ENCODE measurements at places on chromosomes 4 and X. TPM values are rescaled to one million over a fixed set of nuclear protein-coding genes. Genes with fewer than 3 reads are reported as not detected.

- DNase-seq = no peak
Observed at GRCh38 chrX:262381-262909, 18.7 kb upstream of the PLCXD1 start.

DNA sequence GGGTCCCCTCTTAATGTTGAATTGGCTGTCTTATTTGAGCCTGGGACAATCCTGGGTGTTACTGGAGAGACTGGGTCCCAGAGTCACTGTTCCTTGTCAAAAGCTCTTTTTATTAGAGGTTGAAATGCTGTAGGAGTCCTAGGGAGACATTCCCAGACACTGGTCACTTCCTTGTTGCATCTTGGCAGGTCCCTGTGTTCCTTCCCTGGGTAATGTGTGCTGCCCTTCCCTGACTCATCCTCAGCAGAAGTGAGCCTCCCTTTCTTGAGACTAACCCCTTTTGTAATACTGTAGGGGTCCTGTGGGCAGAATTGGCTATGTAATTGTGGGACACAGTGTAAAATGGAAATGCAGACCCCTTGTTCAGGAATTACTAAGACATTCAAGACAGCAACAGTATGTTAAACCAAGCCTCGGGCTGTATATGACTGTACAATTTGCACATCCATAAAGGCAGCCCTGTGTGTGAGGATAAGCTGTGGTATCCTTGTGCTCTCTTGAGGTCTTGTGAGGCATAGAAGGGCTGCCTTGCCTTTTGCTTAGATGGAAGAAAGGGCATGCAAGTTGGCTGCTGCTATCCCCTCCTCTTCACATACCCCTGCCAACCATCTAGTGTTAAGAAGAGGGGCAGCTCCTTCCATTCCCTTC is 53.5 kb downstream of the DCLK2 start:
- no peak for DNase-seq

DNA sequence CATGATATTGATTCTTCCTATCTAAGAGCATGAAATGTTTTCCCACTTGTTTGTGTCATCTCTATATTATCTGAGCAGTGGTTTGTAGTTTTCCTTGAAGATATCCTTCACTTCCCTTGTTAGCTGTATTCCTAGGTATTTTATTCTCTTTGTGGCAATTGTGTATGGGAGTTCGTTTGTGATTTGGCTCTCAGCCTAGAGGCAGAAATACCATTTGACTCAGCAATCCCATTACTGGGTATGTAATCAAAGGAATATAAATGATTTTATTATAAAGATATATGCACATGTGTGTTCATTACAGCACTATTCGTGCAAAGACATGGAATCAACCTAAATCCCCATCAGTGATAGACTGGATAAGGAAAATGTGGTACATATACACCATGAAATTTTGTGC is 172.7 kb upstream of the IL15 start:
- no peak for DNase-seq

DNA sequence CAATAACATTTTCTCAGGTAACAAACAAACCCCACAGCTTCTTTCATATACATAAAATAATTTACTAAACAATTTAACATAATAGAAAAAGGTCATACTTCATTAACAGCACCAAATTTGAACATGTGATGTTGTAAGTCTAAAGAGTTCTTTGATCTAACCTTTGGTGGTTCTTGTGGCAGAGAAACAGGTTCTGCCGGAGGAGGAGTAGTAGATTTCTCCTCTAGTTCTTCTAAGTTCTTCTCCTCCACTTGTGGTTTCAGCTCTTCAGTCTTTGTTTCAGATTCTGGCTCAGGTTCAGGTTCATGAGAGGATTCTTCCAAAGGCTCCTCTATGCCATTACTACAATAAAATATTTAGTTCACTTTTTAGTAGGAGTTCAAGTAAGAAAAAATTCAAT is 18.3 kb downstream of the G3BP2 start:
- no peak for DNase-seq

GRCh38 chr4:116603096-116603495 is 482.3 kb downstream of the TRAM1L1 start:
- no peak for DNase-seq

DNA sequence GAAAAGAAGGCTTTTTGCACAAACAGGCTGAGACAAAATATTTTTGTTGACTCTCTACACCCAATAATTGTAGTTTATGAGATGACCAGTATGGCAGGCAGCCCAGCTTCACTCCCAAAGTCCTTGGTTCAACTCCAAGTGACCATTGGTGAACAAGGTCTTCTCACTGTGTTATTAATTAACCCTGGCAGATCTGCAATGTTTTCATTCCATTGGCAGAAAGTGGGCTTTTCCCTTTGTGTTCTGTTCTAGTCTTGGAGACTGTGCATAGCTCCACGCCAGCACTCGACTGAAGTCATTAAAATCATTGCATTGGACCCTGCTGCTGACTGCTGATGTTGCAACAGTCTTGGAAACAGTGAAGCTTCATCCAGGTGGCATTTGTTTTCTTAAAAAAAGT is 277.3 kb upstream of the HAND2 start:
- DNase-seq = no peak

- no peak for DNase-seq
Observed at GRCh38 chr4:174856926-174857800, 28.1 kb upstream of the GLRA3 start.

GRCh38 chr4:76569225-76569624 is 134.2 kb downstream of the SHROOM3 start:
- no peak for DNase-seq

GRCh38 chr4:184345573-184345922 is 127.9 kb upstream of the ENPP6 start:
- no peak for DNase-seq

Gene SLC25A6
- 348 TPM for polyA plus RNA-seq

Gene ALPK1
- polyA plus RNA-seq = 11.2 TPM

Gene MAGEA12
- polyA plus RNA-seq = not detected

Measured in aorta (tissue), 5 donors.